ENCODE measurements at places on chromosomes 11 and 22.

- no peak for DNase-seq
Observed at GRCh38 chr11:67691149-67691548, 16.7 kb upstream of the ALDH3B2 start.

DNA sequence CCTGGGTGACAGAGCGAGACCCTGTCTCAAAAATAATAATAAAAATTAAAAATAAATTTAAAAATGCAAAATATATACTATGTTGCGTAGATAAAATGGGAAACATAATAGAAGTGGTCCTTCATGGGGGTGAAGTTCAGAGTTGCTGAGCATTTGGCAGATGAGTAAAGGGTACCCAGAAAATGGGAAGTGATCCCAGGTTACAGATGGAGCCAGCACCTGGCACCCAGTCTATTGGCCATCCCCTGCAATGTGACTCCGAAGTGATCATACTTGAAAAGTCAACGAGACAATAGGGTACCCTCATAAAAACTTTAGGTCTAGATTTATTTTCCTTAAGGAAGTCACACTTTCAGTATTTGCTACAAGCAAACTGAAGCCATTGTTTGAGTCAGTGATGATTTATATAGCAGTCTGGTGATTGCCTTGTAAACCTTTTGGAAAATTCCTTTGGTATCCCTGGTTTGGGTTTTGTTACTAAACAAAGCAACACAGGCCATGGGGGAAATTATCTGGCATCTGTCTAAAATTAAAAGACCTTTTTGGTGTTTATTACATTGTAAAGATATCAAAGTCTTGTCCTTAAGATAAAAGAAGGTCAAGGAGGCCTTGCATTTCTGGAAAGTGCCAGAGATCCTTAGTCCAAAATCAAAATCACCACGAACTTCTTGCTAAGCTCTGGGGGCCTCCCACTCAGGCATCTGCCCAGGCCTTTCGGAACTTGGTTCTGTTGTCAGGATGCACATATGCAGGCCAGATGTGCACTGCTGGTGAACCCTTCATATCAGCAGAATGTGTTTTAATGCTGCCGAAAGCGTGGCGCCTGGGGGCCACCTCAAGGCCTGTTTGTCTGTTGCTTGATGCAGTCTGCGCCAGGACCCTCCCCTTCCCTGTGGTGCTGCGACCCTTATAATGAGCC is 4.3 kb downstream of the SMARCB1 start:
- no peak for DNase-seq

DNA sequence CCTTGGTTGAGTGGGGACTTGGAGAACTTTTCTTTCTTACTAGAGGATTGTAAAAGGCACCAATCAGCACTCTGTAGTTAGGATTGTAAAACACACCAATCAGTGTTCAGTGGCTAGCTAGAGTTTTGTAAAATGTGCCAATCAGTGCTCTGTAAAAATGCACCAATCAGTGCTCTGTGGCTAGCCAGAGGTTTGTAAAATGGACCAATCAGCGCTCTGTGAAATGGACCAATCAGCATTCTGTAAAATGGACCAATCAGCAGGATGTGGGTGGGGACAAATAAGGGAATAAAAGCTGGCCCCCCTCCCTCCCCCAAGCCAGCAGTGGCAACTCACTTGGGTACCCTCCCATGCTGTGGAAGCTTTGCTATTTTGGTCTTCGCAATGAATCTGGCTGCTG is 5.5 kb upstream of the DRG1 start:
- no peak for DNase-seq

DNA sequence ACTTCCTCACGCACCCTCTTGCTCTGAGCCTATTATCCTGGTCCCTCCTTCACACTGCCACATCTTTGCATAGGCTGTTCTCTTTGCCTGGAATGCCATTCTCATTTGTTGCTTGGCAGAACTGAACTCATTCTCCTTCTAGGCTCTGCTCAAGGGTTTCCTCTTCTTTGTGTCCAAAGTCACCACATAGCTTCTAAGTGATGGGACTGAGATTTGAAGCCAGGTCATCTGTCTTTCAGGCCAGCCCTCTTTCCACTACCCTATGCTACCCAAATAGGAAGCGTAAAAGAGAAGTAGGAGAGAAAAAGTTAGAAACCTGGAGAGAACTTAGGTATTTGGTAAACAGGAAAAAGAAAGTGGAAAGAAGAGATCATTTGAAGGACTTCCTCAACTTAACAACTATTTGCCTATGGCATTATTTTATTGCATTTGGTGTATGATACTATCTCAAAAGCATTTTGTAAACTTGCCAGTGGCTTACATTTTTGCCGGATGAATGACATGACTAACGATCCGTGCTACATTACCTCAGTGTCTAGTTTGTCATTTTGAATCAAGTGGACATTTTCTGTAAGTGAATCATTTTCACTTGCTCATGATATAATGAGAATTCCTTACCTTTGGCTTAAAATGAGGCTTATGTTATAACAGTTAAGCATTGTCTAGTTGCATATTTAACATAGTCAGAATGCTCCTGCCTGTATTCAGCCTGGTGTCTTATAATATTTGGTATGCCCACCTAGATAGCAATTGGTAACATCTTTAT is 18.5 kb downstream of the NF2 start:
- DNase-seq = no peak

DNA sequence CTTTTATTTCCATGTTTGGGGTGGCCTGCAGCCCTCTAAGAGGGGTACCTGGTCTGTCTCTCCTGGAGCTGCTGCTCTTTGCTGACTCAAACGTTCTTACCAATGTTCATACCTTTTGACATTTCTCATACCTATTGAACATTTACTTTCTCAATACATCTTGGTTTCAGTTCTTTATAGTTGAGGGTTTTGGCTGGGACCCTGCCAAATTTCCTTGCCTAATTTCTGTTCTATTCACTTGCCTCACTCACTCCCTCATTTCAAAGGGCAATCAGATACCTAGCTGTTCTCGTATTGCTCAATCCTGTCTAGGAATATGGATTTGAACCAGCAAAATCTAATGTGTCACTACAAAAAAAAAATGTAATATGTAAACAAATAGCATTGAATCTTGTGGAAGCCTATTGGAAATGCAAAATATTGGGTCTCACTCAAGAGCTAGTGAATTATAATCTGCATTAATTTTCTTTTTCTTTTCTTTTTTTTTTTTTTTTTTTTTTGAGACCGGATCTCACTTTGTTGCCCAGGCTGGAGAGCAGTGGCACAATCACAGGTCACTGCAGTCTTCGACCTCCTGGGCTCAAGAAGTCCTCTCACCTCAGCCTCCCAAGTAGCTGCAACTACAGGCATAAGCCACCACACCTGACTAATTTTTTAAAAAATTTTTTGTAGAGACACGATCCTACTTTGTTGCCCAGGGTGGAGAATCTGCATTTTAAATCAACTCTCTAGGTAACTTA is 7.5 kb downstream of the OR6M1 start:
- DNase-seq = no peak

DNA sequence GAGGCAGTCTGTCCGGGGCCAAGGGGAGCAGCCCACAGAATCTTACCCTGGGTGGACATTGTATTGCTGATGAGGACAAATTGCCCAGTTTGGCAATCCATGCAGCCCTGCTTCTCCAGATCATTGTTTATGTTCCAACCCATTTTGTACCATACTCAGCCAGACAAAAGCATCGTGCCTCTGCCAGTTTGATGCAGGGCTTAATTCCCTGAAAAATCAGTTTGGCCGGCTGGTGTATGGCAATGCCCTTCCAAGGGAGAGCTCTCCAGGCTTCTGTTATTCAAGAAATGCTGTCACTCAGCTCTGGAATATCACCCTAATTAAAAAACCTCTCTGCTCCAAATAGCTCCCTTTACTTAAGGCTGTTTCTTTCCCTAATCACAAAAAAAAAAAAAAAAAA is 697.7 kb downstream of the TBC1D22A start:
- DNase-seq = no peak

GRCh38 chr22:47439643-47440265 is 677.3 kb downstream of the TBC1D22A start:
- no peak for DNase-seq

DNA sequence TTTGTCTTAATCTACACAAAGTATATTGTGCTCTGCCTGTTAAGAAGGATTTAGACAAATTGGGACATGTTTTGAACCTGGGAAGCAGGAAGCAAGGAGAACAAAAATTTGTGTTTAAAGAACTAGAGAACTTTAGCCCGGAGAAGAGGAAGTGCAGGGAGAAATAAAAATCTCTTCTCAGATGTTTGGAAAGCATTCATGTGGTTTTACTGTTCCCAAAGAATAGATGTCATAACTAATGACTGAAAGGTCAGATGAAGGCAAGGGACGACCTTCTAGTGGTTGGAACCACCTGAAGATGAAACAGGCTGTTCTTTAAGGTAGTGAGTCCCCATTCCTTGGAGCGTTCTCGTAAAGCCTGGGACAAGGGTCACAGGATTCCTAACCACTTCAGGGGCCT is 38.3 kb downstream of the IRAG1 start:
- no peak for DNase-seq

DNA sequence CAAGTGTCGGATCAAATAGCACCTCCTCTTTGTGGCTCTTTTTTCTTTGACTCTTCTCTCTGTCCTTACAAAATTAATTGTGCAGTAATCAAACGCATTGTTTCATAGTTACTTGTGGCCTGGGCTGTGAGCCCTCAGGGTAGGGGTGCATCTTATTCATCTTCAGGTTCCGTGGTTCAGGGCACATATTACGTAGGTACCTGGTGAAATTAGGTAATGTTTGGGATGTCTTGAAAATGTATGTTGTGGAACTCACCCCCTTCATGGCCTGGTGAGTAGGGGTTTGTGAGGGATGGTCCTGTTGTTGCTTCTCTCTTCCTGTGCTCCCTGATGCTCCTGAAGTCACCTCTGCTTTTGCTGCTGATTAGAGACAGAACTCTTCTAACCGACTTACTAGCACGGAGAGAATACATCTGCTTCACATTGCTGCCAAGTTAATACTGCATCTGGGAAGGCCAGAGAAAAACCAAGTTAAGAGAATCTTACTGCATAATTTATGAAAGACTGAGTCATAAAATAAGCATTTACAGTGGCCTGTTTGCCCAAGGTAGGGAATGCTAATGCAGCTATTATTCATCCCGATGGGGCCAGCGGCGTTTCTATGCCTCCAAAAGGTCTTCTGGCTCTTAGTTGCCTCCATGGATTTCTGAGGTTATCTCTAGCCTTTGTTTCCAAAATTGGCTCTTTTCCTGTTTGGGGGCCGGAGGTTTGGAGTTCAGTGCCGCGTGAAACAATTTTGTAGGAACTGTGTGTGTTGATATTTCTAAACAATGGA is 66.9 kb downstream of the TBC1D22A start:
- no peak for DNase-seq

GRCh38 chr11:61151545-61152252 is 9.5 kb downstream of the VPS37C start:
- DNase-seq = no peak

- DNase-seq = no peak
Observed at GRCh38 chr22:28034760-28035401, 115.8 kb upstream of the PITPNB start.

DNA sequence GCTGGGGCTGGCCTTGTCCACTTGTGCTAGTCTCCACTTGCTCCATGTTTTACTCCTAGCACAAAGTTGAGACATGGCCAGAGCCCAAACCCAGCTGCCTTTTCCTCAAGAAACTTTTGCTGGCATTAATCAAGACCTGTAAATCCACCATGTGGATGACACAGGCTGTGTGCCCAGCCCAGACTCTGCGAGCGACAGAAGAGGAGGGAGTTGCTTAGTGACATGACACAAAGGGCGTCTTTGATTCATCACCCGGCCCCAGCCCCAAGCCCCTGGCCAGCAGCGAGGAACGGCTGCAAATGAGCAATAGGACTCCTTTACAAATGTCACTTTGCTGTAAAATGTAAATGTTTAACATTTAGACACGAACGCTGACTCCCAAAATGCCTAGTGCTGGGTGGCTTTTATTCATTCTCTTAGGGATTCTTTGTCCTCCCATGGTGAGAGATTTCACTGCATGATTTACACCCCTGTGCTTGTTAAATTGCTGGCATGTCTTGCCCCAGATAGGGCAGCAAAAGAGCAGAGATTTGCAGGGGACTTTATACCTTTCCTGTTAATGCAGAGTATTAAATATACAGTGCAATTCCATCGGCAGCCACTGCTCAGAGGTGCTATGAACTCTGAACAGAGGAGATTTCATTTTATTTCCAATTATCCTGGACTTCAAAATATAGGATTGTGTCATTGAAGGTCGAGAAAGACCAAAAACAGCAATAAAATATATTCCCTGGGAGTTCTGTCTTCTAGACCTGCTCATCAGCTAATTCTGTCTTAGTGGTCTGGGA is 263.6 kb upstream of the NCAM1 start:
- no peak for DNase-seq

- no peak for DNase-seq
Observed at GRCh38 chr11:7143908-7144307, 55.1 kb downstream of the RBMXL2 start.

DNA sequence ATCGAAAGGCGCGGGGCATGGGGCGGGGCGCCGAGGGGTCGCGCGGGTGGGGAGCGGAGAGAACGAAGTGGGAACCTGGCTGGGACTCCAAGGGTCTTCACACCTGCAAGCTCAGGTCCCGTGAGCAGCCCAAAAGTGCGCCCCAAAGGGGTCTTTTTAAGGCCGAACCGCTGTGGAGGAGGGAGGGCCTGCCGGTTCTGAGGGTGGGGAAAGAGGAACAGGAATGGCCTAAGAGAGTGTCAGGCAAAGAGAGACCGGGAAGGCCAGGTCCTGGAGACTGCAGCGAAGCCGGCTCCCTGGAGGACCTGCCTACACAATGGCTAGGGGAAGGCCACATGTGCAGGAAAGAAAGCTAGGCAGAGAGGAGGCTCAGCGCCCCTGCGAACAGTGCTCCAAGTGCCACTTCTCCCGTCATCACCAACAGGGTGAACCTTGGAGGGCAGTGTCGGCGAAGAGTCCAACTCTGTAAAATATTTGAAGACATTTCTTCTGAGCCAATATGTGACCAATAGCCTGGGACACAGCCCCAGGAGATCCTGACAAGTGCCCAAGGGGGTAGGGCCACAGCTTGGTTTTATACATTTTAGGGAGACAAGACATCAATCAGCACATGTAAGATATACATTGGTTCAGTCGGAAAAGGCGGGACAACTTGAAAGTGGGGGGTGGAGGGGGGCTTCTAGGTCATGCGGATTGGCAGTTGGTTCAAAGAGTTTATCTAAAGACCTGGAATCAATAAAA is 710 bp upstream of the DGCR2 start:
- DNase-seq = no peak

- no peak for DNase-seq
Observed at GRCh38 chr11:102429691-102430090, 22.9 kb downstream of the TMEM123 start.

GRCh38 chr22:48434156-48434867 is 1393.4 kb downstream of the BRD1 start:
- DNase-seq = no peak

DNA sequence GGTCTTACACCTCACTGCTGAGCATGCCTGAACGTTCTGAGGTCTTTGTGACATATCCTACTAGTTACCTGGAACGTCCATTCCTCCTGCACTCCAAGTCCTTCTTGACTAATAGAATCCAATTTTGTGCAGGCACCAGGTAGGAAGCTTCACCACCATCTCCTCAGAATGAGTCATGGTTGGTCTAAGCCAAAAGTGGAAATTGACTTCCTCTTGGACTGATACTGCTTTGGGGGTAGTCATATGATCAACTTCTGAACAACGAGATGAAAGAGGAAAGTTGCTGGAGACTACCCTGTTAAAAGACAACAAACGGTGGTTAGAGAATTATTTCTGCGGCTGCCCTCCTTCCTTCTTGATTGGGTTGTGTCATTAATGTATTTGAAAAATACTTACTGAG is 374.2 kb upstream of the LARGE1 start:
- DNase-seq = no peak

- no peak for DNase-seq
Observed at GRCh38 chr22:22712666-22713365, 68.4 kb downstream of the GGTLC2 start.

GRCh38 chr11:95451682-95452081 is 220.7 kb upstream of the SESN3 start:
- no peak for DNase-seq
